Thymus (tissue), 14 donors: ENCODE measurements at places on chromosomes 3 and 15.

DNA sequence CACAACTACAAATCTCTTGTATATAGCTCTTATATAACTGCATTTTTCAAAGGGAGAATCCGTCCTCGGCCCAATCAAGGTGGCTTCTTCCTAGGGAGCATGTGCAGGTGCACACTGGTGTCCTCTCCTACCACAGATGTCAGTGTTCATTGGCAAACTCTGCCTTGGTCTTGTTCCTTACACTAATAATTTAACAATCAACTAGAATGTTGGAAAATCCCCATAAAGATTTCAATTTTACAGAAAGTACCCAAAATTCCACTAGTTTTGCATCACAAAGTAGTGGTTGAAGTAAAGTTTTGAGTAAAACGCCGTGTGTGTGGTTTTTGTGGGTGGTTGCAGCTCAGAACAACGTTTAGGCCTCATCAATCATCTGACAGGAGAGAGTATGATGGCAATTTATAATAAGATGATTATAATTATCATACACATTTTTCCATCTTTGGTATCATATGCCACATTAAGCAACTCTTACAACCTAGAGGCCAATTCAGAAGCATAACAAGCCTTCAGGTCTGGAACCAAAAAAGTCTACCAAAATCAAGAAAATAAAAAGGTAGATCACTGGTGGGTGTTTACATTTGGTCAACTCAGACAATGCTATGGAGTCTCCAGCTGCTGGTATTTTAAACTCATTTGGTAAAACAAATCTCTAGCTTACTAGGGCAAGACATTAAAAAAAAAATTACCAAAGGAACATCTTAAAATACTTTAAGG is 128.9 kb upstream of the BHLHE40 start:
- no peak for DNase-seq

- no peak for DNase-seq
These were observed 3.3 kb downstream of the COPG1 start for GRCh38 chr3:129252748-129253147.

DNA sequence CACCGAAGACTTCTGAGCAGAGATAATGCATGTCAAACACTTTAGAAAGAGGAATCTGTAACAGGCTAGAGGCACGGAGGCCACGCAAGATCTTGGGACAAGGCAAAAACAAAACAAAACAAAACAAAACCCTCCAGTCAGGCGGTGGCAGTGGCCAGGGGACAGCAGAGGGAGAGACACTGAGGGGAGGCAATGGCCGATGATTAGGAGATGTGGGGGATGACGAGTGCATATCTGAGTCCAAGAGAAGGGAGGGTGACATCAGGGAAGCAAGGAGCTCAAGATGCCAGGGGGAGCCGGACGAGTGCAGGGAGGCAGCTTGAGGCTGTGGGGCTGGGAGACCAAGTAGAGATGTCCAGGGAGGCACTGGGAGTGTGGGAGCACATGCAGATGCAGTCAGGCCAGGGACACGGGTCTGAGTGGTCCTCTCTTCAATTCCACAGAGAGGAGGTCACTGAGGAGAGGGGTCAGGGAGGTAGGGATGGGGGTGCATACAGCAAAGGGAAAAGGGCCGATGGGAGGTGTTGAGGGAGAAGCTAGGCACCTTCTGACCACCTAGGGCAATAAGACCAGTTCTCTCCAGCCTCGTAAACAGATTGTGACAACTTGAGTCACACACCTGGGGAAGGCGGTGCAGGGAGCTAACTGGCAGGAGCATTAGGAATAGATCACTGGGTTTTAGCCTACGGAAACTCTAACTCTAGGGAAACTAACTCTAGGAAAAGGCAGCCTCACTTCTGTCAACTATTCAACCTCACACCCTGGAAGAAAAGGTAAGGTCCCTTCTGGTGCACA is 29.6 kb downstream of the SLCO2A1 start:
- DNase-seq, result no peak

DNA sequence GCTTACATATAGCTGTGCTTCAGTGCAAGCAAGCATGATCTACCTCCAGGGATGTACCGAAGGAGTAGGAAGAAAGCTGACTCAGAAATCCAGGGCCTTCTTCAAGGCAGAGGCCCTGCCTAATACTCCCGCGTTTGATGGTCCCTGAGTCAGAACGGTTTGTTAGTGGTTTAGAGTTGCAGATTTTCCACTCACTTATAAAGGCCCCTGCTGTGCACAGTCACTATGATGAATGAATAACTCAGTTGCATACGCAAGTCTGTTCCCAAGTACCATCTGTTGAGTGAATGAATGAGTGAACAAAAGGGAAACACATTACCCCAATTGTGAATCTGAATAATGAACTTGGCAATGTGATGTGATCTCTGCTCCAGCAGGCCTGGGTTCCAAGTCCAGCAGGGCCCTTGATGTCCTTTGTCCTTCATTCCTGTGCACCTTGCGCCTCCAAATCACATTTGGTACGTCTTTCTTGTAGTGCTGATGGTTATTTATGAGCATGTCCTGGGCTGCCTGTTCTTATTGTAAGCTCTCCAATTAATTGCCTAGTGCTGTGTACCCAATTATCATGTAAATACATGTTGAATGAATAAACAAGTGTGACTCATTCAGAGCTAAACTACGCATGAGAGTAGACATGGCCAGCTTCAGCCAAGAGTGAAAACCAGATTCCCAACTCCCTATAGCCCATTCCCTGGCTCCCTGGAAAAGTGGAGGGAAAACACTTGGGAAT is 85.3 kb upstream of the LIMD1 start:
- no peak for DNase-seq

- DNase-seq, result no peak
These were observed 317.7 kb downstream of the EDEM1 start for GRCh38 chr3:5505163-5505562.

GRCh38 chr3:40079203-40079846 is 230.2 kb upstream of the EIF1B start:
- DNase-seq, result no peak

GRCh38 chr3:132788301-132788671 is 66.1 kb upstream of the NPHP3 start:
- no peak for DNase-seq

- DNase-seq, result no peak
These were observed 68.3 kb upstream of the HERC1 start for GRCh38 chr15:63901912-63902670.

GRCh38 chr3:128786434-128787020 is 60.5 kb downstream of the RAB7A start:
- DNase-seq, result no peak

DNA sequence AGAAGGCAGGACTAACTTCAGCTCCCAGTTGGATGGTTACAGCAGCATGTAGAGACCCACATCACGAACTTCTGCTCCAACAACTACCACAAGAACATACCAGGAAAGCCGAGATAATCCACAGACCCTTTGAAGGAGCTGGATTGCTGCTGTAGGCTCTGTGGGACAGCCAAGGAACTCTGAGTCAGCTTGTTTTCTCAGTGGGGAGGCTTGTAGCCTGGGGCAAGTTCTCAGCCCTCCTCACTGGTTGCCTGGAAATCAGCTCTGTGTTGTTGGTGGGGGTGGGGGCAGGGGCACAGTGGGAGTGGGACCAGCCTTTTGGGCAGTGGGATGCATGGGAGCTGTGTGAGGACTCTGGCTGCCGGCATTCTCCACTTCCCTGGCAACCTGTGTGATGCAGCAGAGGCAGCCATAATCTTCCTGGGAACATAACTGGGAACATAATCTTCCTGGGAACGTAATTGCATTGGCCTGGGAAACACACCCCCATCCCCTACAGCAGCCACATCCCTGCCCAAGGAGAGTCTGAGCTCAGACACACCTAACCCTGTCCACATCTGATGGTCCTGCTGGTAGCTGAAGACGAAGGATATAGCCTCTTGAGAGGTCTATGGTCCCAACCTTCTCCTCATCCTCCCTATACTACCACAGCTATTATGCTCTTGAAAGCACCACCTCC is 153.1 kb downstream of the PEAK1 start:
- DNase-seq, result no peak

DNA sequence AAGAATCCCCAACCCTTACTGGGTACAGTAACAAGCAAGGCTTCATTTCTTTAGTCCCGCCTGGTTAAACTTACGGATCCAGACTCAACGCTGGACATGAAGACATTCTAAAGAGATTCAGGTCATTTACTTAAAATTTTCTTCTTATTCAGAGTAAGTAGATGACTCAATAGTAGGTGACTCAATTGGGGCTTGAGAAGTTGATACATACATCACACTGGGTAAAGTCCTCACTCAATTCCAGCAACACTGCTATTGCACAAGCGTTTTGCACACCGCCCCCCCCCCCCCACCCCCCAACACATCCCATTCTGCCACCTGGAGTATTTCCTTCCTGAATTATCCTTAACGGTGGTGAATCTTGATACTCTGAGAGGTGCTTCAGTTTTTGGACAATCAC is 610.0 kb downstream of the FOXP1 start:
- no peak for DNase-seq

DNA sequence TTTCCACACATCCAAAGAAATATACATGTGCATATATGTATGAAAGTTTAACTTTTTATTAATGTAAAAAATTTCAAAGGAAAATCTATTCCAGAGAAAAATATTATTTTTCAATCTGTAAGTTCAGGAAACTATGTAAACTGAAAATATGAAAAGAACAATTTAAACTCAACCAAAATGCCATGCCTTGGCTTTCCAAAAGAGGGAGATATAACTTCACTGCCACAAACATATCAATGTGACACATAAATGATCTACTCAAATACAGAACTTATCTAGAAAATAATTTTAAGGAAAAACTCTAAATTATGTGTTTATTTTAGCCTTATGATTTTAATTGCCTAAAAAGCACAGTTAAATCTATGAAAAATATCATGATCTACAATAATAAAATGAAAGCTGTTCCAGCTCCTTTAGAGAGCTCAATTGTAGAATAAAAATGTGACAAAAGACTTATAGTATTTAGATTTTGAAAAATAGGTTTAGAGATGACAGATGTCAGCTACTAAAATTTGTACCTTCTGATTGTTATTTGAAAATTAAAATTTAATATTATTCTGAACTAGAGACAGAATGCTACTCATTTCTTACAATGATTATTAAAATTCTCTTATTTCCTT is 94.8 kb downstream of the GBE1 start:
- DNase-seq, result no peak

- DNase-seq, result no peak
These were observed 235.3 kb upstream of the MRPL3 start for GRCh38 chr3:131738095-131738494.

DNA sequence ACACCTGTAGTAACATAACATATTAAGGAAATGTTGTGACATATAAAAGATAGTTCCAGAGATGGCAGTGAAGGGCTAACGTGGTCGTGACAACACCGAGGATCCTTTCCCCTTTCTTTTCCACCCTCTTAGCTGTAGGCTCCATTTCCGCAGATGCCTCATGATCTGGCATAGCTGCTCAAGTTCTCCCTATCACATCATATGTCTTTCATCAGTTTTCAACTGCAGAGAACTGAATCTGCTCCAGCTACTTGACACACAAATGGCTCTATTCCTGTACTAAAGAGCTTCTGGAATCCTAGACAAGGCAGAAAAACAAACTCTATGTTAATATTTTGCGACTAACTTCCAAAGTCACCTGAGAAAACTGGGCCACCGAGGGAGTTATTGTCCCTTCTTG is 275.0 kb upstream of the SLCO3A1 start:
- no peak for DNase-seq

DNA sequence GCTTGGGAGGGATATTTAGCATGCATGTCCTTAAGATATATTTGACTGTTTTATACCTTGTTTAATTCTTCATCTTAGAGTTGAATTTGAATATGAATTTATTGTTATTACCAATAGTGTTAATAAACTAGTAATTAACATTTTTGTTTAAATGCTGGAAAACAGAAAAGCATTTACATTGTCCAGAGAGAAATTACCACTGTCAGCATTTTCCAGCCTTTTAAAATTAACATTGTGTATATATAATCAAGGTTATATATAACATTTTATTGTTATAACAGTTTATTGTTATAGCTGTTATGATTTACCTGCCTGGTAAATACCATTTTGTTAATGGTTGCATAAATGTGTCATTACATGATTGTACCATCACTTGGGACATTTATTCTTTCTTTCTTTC is 8.0 kb upstream of the P4HTM start:
- no peak for DNase-seq

DNA sequence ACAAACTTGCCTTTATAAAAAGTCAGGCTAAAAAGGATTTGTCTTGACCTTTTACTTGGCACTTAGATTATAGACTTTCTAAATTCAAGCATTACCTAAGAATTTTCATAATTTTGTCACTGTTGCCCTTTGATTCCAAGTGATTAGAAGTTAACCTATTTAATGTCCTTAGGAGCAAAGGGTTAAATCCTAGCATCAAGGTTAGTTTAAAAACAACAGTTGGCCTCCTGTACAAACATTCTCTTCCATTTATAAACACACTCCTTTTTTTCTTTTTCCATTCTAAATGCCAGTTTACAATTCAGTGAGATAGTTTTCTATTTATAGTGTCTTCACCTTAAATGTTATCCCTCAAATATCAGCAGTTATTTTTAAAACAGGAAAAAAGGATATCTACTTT is 18.4 kb upstream of the SPPL2A start:
- no peak for DNase-seq

DNA sequence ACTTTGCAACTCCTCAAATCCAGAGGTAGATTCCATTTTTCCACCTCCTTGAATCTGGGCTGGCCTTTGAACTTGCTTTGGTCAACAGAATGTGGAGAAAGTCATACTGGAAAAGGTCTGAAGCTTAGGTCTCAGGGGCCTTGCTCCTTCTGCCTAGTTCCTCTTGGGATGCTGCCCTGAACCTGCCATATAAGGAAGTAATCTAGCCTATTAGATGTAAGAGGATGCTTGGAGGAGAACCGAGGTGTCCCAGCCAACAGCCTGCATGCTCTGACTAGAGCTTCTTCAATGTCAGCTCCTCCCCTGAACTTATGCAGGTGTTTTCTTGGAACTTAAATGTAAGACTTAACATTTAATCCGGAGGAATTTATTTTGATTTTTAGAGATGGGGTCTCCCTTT is 2.0 kb upstream of the TMED3 start:
- DNase-seq, result no peak

DNA sequence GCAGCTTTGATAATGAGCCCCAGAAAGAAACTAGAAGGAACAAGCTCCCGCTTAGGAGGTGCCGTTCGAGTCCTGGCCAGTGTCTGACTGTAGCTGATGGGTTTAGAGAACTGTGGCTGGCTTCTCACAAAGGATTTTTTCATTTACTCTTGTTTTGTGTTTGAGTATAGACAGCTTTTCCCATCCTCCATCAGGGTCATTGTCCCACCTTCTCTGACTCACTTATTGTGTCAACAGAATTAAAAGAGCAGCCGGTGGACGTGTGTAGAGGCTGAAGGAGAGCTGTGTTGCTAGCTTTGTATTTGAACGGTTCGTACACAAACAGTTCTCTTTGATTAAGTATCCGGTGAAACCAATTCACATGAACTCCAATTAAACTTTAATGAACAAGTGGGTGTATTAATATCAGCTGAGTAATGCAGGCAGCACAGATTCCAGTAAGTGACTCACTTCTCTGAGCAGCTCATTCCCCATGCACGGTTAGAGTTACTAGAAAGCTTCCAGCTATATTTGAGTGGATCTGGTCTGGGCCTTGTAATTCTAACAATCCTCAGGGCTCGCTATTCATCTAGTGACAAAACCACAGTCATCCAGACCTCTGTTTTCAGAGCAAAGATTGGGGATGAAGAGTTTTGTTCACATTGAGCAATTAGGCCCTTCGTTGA is 141.0 kb downstream of the LPP start:
- DNase-seq, result no peak
